AG09309 (cell line): ENCODE measurements at places on chromosomes 5 and 9.

- DNase-seq = no peak
Measured at GRCh38 chr5:159965031-159965837, 43.7 kb upstream of the TTC1 start.

- DNase-seq = no peak
Measured at GRCh38 chr5:14004598-14005394, 60.3 kb upstream of the DNAH5 start.

- DNase-seq = no peak
Measured at GRCh38 chr5:43192558-43193180, 644 bp downstream of the NIM1K start.

- no peak for DNase-seq
Measured at GRCh38 chr9:95978106-95978505, 102.6 kb downstream of the ERCC6L2 start.

DNA sequence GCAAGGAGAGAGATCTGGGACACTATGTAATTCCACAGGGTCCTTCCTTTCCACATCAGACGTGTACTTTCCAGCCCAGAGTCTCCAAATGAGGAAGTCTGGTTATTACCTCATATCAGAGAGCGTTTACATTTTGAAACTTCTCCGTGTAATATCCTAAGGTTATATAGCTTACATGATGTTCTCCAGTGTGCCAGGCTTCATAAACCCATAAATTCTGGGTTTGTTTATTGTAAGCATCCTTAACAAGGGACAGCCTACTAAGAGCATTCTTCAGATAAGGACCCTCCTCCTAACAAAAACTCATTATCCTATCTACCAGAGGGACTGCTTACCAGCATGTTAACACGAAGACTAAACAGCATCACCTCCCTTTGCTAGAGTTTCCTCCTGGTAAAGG is 17.9 kb downstream of the SRFBP1 start:
- no peak for DNase-seq

DNA sequence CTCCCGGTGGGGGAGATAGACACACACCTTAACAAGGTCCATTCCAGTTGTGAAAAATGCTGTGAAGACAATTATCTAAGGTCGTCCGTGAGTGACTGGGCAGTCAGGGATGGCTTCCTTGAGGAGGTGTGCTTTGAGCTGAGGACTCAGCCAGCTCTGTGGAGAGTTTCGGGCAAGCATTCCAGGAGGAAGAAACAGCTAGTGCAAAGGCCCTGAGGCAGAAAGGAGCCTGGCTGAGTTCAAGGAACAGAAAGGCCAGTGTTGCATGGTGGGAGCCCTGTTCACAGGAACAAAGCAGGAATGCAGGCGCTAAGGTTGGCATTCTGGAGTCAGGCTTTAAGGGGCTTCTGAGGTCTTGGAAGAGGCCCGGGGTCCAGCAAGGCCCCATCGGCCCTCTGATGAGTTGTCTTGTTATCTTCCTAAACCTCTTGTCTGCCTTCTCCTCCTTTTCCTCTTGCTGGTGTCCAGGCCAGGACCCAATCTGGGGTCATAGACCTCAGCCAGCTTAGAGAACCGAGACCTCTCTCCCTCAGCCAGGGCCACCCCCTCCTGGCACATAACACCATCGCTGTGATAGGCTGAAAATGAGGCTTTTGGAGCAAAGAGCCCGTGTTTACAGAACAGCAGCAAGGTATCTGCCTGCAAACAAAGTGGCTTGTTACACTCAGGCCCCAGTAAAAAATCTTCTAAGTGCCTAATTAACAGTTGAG is 270.2 kb upstream of the MVB12B start:
- DNase-seq = no peak

DNA sequence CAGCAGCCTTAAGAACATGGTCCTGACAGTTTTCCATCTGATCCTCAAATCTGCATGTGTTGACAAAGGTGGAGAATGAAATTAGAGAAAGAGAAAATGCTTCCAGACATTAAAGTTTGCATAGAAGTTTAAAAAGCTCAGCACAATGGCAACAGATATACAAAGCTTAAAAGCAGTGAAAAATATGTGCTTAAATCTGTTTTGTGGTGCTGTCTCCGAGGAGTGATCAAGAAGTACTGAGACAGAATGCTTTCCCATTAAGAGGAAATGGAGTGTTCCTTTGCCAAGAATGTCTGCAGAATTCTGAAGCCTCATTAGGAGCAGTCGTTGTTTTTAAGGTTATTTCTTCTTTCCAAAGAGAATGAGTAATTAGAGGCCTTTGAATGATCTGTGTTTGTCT is 131.4 kb downstream of the MCTP1 start:
- no peak for DNase-seq

GRCh38 chr9:27047136-27047535 is 41.7 kb upstream of the LRRC19 start:
- DNase-seq = no peak
